Hepatic stellate cell (primary cell): ENCODE measurements at places on chromosomes 7 and 10.

DNA sequence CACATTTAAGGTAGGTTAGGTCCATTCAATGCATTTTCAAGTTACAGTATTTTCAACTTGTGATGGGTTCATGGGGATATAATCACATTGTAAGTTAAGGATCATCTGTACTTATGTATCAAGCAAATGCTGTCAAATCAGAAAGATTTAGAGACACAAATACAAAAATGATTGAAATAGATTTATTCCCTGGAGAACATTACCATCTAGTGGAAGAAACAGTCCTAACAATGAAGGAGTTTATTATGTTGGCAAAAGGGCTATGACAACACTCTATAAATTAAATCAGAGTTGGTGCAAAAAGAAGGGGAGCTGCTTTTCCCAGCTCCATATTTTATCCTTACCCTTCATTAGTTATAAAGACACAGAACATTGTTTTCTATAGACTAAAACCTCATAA, 69.0 kb downstream of the PRSS58 start:
- no peak for DNase-seq

- no peak for DNase-seq
Observed at GRCh38 chr10:3963191-3963673, 178.2 kb upstream of the KLF6 start.

DNA sequence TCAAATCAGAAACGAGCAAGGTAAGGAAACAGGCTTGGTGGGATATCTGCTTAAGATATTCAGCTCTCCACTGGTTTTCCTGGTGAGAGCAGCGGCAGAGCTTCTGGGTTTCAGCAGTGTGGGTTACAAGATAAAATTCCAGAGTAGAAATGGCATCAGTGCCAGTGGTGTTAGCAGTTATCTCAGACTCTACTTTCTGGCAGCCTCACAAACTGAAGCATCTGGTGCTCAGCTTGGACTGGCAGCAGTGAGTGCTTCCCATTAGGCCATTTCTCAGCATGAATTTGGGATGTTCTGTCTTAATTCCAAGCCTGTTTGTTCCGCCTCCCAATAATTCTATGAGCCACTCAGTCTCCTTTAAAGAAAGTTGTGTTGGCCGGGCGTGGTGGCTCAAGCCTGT, 6.9 kb upstream of the GSTO2 start:
- DNase-seq, result no peak

DNA sequence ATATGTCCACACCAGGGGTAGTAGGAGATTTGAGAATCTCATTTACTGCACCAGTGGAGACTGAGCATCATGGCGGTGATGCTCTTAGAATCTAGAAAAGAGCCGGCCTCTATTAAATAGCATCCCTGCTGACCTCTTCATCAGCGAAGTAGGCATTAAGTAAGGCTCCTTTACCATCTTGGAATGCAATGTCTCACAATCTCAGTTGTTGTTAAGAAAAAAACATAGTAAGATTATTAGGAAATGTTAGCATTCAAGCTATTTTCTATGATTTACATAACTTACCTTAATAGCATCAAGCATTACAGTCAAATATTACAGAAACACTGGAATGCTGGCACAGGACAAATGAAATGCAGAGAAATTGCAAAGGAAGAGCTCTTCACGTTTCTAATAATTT, 54.5 kb downstream of the ORC5 start:
- DNase-seq, result no peak

DNA sequence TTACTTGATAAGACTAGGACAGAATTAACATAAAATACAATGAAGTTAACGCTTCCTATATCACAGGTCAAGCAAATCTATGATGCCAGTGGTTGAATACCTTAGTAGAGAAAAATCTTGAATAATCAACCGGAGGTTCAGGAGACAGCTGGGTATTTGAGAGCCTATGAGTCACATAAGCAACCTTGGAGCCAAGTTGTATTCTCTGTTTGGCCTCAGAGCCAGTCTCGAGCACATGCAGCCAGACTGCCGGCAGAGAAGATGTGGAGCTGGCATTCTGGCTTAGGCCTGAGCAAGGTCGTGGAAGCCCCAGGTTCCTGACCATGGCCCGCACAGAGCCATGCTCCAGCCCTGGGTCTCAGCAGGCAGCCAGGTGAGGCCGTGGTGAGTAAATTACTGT, 90.3 kb downstream of the FAM204A start:
- DNase-seq, result no peak

DNA sequence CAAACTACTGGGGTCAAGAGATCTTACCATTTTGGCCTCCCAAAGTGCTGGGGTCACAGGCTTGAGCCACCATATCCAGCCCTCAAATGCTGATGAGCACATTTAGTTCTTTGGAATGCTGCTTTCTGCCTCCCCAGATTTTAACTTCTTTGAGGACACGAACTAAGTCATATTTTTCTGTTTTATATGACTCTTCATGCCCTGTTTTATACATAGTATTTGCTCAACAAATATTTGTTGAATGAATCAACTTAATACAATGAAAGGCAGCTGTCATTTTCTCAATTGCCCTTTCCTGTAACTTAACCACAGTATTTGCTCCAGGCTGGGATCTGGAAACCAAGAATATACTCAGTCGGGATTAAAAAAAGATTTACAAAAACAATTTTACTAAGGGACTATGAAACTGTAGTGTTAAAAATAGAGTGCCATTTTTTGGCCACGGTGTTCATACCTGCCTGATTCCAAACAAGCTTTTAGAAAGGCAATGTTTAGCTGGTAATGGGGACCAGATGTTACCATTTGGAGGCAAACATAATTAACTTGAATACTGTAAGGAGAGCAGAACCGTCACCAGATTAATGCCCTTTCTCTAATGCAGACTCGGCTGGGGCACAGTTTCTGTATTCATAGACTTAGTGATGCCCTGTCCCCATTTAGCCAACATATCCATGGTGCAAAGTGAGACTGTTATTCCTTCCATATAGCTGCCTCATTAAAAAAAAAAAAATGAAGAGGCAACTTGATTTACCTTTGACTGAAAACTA, 117.6 kb downstream of the NRP1 start:
- DNase-seq, result no peak

GRCh38 chr7:130838738-130839137, 104.7 kb upstream of the KLF14 start:
- peak; percentile 84 for DNase-seq

GRCh38 chr10:116210588-116211346, 62.2 kb downstream of the GFRA1 start:
- no peak for DNase-seq

GRCh38 chr7:26265499-26266075, 26.1 kb upstream of the SNX10 start:
- DNase-seq, result no peak

DNA sequence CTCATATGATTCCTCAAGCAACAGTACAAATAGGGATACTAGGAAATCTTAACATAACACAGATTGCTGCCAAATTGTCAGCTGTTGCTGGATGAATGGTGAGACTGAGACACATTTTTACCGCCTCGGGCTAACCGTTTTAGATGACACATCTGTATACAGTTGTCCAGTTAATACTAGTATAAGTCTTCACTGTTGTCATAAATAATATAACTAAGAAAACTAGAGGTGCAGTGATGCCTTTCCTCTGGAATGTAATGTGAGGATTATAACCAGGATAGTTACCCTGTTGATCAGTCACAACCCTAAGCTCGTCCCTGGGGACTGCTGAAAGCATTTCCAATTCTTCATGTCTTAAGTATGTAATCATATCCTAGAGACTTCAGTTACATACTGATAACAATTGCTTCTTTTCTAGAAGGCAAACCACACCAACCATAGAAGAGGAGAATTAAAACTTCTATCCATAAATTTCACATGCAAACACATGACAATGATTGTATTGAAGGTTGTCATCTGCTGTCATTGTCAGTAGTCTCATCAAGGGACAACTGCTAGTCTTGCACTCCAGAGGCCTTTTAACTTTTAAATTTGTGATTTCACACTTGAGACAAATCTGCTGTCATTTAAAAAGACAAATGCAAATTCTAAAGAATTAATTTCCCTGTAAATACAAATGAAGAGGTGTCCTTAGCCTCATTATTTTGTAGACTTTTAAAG, 100.4 kb upstream of the SEMA3D start:
- DNase-seq, result no peak

- no peak for DNase-seq
Observed at GRCh38 chr10:23439452-23439960, 631 bp downstream of the OTUD1 start.

DNA sequence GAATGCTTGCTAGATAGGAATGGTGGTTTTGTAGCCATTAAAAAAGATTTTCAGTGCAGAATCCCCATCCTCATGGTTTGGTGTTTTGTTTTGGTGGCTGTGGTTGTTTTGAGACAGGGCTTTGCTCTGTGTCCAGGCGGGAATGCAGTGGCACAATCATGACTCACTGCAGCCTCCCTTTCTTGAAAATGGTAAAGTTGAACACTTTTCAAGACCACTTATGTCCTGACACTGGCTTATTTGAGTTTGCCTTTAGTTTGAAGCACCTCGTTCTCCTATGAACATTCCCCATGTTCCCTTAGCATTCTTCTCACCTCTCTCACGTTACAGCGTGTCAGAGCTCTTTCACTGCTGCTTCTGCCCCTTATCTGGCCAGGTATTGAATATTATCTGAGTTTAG, 140.1 kb downstream of the LRRC4 start:
- DNase-seq, result no peak
